ENCODE measurements at places on chromosomes 6 and 20.

DNA sequence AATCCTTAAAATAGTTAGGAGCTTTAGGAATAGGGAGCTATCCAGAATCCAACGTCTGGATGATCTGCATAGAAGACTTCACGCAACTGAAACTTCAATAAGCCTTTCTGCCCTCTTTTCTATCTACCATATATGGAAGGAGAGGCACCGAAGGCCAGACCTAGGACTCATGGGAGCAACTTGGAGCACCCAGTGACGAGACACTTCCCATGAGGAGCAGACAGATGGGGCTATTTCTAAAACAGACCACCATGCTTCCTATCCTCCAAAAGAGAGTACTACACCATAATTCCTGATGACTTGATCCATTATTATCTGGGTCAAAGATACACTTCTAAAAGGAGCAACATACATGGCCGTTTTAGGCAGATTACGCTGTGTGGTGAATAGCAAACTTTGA lies 6.0 kb downstream of the RPP40 start:
- DNase-seq: no peak

- no peak for DNase-seq
Measured at GRCh38 chr6:82881519-82881918, 184.1 kb downstream of the UBE3D start.

GRCh38 chr6:106199331-106199730 lies 113.2 kb downstream of the PRDM1 start:
- DNase-seq: no peak

DNA sequence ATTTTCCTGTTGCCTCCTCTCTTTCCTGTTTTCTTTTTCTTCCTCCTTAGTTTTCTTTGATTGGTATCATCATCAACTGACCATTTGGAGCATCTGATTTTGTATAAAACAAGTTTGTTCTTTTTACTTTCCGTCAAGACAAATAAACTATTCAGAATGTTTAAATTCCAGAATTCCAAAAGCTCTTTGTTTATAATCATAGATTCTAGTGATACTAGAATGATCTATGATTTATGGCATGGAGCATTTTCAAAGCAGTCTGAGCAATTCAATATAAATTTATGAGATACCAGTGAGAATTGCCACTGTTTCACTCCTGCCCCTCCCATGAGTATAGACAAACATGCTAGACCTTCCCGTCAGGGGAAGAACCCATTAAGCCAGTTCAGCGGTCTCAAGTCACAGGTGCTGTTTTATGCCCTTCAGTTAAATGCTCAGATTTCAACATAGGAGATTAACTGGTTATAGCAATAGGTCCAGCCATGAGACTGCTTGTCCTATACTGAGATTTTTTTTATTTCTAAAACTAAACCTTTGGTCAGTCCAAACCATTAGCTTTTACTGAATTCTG lies 60.7 kb downstream of the GRIK2 start:
- DNase-seq: no peak

DNA sequence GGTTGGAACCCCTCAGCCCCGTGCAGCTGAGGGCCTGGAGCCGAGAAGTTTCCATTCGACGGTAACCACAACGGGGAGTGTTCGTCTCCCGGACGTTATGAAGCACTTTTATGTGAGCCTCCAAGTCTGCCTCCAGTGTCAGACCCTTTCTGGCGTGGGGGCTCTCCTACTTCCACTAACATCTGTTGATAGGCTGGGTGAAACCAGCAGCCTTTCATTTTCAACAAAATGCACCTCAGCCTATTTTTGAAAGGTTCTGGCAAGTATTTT lies 257.4 kb downstream of the THBS2 start:
- DNase-seq: no peak
